CD4-positive, alpha-beta memory T cell (primary cell): ENCODE measurements at places on chromosomes 7 and 10. TPM values are rescaled to one million over a fixed set of nuclear protein-coding genes. Genes with fewer than 3 reads are reported as not detected.

Gene OR2A42
- polyA plus RNA-seq: not detected

Gene OR2A1
- not detected for polyA plus RNA-seq

Gene CALHM1
- polyA plus RNA-seq: not detected

Gene DYNC1I1
- 0.33 TPM for polyA plus RNA-seq

Gene GPC2
- polyA plus RNA-seq: 0.73 TPM

Gene HECW1
- polyA plus RNA-seq: not detected

Gene PLEKHS1
- polyA plus RNA-seq: not detected

Gene COL1A2
- polyA plus RNA-seq: not detected

Gene HOGA1
- not detected for polyA plus RNA-seq

Gene SCART1
- polyA plus RNA-seq: 0.49 TPM

Gene CDC14C
- polyA plus RNA-seq: not detected

Gene SKIDA1
- polyA plus RNA-seq: 0.94 TPM

Gene SPRN
- polyA plus RNA-seq: 0.26 TPM

Gene TMEM273
- 101 TPM for polyA plus RNA-seq

Gene RNF32
- polyA plus RNA-seq: 1.5 TPM

Gene WNT8B
- polyA plus RNA-seq: not detected

Gene C10orf105
- polyA plus RNA-seq: 0.07 TPM

Gene ARHGAP22
- not detected for polyA plus RNA-seq
